ENCODE measurements at places on chromosomes 11 and 22.

- no peak for DNase-seq
Measured at GRCh38 chr11:45896422-45896984, 10.6 kb downstream of the FREY1 start.

DNA sequence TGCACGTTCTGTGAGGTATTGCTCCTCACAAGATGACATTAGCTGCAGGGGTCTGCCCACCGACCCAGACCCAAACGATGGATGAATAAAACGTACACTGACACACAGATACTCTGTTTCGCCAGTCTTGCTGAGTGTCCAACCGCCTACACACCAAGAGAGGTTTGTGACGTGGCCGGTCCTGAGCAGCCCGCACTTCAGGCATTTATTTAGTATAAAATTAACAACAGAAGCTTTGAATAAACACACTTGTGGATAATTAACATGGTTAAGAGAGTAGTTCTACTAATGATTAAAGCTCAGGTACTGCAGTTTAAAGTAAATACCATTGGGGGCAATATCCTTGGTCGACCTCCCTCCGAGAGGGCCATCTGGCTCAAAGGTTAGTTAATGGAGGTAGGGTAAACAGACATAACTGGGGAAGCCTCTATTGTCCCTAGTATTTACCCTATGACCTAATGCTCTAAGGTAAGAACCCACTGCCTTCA, 75.7 kb downstream of the CCDC83 start:
- DNase-seq, result no peak

DNA sequence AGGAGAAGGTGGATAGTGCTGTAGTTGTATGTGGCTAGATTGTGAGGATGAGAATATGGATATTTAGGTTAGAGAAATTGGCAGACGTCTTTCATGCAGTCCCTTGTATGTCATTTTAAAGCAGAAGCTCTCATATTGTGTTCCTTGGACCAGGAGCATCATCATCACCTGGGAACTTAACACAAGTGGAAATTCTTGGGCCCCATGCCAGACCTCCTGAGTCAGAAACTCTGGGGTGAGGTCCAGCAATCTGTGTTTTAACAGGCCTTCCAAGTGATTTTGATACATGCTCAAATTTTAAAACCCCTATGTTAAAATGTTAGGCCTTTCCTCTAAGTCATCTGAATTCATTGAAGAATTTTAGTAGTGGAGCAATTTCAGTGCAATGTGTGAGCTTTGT, 34.8 kb downstream of the JHY start:
- no peak for DNase-seq

GRCh38 chr11:120229451-120230424, 10.2 kb upstream of the POU2F3 start:
- DNase-seq, result no peak

DNA sequence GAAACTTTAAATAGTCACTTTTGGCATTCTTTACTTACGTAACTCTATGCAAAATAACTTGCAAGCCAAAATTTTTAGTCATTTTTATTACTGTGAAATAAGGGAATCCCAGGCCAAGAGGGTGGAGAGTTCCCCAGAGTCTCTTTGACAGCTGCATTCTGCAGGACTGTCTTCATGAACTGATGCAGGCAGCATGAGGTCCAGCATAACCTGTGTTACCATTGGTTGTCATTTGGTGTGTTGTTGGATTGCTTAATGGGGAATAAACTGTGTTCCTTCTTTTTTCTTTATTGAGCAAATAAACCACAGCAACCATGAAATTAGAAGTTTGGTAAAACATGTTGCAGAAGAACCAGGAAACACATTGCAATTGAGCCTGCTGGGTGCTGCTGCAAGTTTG, 24.6 kb downstream of the MMP27 start:
- DNase-seq, result no peak

DNA sequence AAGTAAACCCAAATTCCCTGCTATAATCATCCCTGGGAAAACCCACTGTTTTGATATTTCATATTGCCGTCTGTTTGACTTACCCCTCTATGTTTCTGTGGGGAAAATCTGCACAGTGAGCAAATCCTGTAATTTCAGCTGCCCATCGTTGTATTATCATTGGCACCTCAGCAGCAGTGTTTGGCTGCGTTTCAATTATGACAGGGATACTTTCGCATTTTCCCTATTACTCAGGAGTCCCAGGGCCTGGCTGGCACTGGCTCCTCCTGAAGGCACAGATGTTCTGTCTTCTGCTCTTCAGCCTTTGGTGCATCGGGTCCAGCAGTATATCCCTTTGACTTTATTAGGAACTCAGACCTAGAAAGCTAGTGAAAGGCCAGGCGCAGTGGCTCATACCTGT, 12.2 kb upstream of the MMP12 start:
- no peak for DNase-seq

DNA sequence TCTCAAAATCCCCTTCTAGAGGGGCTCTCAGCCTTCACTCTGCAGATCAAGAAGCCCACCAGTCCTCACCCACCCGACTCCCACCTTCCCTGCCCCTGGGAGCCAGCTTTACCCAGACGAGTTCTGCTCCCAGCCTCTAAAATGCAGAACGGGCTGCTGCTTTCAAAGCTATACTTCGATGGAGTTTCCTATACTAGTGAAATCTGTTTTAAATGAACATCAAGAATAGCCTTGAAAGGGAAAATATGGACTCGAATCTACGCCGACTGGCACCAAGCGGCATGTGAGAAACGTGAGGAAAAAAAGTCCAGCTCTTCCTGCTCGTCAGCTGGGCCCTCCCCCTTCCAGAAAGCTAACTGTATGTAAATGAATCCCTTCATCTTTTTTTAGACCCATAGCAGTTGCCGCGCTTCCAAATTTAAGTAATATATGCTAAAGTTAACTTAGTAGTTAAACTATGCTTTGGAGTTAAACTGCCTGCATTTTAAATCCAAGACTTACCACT, 211.7 kb downstream of the NTM start:
- no peak for DNase-seq

- DNase-seq, result no peak
Measured at GRCh38 chr11:57787920-57788702, 26.5 kb downstream of the CTNND1 start.

GRCh38 chr11:5604896-5605295, 8.5 kb downstream of the TRIM6 start:
- no peak for DNase-seq

DNA sequence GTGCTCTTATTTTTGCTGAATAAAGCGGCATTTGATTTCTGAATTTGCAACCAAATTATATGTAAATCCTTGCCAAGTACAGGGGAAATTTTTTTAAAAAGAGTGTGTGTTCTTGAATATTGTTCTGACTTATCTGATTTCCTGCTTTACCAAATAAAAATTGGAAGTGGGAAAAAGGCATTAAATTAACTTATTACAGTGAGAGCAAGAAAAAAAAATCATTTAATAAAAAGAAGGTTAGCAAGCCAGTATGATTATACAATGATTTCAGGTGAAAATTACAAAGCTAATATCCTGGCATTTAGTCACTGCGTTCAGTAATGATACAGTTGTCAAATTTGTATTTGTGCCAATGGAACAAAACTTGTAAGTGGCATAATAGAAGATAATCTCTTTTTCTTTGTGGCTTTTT, 82.1 kb upstream of the PPARA start:
- DNase-seq, result no peak
